Hematopoietic multipotent progenitor cell (in vitro differentiated cells): ENCODE measurements at places on chromosomes 4 and X.

- DNase-seq: no peak
Observed at GRCh38 chr4:172109466-172109865, 296.3 kb downstream of the GALNTL6 start.

DNA sequence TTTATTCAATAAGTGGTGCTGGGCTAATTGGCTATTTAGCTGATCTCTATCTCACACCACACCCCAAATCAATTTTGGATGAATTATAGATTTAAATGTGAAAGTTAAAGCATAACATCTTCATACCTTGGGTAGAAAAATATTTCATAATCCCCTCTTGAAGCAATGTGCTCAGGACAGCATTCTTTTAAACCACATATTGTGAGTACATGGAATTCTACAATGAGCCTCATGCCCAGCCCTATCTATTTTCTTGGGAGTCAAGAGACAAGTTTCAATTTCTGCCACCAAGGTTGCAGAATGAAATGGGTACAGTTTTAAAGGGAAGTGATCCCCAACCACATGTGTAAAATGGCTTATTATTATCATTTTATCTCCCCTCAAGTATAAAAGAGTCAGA, 30.6 kb upstream of the GPRIN3 start:
- no peak for DNase-seq

DNA sequence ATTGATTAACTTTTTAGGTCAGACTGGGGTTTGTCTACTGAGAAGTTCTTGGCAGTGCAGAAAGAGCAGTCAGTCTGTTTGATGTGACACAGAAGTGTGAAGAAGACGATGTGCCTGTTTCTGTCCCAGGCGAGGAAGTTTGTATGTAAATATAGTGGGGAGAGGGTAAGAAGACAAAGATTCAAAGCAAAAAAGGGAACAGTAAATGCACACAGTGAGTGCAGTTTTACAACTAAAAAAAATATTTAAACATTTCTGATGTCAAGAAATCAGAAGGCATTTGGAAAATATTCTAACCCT, 264.9 kb downstream of the RAPGEF2 start:
- DNase-seq: no peak

GRCh38 chr4:42123071-42123644, 29.3 kb downstream of the BEND4 start:
- DNase-seq: no peak

DNA sequence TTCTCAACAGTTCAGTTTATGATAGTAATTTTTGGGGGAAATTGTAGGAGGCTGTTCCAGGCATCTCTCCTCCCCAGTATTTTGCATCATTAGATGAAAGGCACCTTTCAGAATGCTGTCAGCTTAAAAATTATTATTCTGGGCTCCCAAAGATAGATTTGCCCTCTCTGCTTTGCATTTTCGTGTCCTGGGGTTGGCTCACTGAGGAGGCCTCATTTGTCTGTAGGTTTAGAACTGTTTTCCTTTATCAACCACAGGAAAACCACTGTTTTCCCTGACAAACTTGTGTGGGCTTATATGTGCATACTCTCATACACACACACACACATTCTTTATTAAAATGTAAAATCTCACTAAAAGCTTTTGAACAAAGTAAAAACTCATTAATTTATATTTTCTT, 197.2 kb upstream of the VCX3A start:
- DNase-seq: peak; percentile 1

DNA sequence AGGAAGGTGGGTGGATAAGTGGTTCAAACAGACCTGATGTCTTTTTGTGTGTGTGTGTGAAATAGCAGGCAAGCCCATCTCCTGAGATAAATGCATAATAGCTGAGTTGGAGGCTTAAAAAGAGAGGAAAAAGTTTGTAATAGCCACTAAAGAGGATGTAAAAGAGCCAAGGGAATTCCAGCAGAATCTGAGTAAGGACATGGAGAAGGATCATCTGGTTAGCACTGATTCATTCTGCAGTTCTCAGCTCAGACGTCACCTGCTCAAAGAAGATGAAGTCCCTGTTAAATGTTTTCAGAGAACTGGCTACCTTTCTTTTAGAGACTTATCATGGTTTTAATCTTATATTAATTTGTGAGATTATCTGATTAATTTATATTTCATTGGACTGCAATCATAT, 21.0 kb upstream of the IL13RA2 start:
- DNase-seq: no peak

DNA sequence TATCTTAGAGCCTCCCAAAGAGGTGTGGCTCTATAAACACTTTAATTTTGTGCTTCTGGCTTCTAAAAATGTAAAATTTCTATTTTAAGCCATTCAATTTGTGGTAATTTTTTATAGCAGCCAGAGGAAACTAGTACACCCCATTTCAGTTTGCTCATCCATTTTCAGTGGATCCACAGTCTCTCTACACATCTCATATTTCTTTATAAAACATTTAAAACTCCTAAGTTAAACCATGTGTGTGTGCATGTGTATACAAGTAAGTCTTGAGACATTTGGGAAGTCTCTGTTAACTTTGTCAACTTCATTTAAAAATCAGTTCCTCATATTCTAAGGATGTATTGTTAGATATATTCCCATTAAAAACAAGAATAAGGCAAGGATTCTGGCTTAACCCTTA, 273.2 kb downstream of the IL15 start:
- DNase-seq: no peak

DNA sequence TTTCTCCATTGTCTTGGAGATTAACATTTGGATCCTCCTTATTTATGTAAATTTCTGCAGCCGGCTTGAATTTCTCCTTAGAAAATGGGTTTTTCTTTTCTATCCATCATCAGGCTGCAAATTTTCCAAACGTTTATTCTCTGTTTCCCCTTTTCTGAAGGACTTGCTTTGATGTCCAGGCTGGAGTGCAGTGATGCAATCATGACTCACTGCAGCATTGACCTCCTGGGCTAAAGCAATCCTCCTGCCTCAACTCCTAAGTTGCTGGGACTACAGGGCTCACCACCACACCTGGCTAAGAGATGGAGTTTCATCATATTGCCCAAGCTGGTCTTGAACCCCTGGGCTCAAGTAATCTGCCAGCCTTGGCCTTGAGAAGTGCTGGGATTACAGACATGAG, 144.0 kb upstream of the ZXDB start:
- DNase-seq: no peak

GRCh38 chr4:127685292-127685691, 44.9 kb upstream of the SLC25A31 start:
- DNase-seq: no peak

- no peak for DNase-seq
Observed at GRCh38 chr4:80831383-80832361, 198.8 kb upstream of the BMP3 start.

GRCh38 chrX:23372220-23372902, 37.7 kb downstream of the PTCHD1 start:
- DNase-seq: no peak

GRCh38 chr4:76993787-76994641, 44.5 kb downstream of the SEPTIN11 start:
- DNase-seq: peak; percentile 47

GRCh38 chrX:13825178-13825762, 8.4 kb upstream of the GPM6B start:
- no peak for DNase-seq

- DNase-seq: no peak
Observed at GRCh38 chrX:71617742-71618141, 569 bp downstream of the CXCR3 start.

DNA sequence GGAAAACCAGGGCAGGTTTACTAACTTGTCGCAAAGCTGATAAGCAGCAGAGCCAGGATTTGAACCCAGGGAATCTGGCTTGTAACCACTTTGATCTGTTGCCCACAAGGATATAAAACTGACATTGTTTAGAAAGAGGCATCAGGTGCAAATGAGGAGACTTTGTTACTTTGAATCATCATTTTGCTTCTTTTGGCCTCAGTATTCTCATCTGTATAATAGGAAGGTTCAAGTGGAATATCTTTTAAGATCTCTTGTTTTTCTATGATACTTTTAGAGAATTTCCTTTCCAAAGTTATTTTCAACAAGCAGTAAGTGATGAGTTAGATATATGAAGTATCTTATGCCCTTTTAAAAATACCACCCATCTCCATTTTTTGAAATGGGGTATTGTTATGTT, 57.8 kb upstream of the NAP1L5 start:
- DNase-seq: no peak

DNA sequence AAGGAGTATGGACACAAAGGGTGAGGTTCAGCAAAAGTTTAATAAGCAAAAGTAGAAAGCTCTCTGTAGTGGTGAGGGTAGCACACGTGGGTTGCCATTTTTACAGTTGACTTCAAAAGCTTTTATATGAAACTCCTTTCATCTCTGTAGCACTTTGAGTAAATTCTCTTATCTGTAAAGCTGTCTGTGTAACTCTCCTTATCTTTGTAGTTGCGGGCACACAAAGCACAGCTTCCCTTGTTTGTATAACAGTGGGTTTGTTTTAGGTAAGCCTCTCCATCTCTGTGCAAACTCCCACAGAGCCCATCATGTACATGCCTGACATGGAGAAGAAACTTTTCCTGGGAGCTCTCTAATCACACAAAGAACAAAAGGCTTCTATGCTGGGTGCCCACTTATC, 325.9 kb upstream of the PABPC5 start:
- no peak for DNase-seq

- no peak for DNase-seq
Observed at GRCh38 chr4:6591313-6591712, 16.3 kb downstream of the MAN2B2 start.

DNA sequence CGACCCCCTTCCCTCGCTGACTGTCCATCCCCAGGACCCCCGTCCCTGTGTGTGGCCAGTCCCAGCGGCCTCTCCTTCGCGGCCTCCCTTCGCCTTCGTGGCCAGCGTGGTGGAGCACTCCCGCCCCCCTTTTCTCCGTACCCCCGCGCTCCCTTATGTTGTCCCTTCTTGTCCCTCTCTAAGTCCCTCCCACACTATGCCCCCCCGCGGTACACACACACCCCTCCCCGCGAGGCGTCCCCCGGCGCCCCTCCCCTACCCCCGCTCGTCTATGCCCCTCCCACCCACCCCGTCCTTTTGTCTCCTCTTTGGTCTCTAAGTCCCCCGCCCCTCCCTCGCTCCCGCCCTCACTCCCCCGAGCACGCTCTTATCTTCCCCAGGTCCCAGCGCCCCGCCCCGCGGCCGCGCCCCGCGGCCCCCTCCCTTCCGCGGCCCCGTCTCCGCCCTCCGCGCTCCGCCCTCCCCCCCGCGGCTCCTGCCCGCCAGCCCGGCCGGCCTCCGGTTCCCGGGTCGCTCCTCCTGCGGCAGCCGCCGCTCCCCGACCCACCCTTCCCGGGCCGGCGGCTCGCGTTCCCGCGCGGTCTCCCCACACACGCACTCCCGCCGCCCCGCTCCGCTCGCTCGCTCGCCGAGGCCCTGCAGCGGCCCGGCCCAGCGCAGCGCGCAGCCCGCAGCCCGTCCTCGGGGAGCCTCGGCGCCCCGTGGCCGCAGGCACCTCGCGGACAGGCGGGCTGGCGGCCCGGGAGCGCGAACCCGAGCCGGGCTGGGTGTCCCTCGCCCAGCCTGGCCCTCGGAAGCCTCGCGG, 26.3 kb downstream of the UTP14A start:
- peak; percentile 90 for DNase-seq

DNA sequence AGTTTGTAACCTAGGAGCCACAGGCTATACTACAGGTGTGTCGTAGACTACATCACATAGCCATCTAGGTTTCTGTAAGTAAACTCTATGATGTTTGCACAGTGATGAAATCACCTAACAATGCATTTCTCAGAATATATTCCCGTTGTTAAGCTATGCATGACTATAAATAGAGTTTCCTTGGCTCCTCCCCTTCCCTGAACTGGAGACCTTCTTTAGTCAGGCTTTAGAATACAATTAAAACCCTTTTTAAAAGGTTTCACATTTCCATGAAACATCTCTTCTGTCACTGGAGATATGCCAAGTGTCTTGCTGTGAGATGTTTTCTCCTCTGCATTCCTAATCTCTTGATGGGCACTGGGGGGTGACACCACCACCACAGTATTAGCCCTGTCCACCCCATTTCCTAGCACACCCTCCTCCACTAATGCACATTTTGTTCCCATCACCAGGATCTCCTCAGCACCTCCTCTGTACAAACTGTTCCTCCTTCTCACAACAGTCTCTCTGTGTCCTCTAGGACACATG, 334.6 kb upstream of the CPEB2 start:
- DNase-seq: no peak

- no peak for DNase-seq
Observed at GRCh38 chr4:171629737-171630136, 183.5 kb upstream of the GALNTL6 start.

- DNase-seq: no peak
Observed at GRCh38 chrX:149322316-149322715, 182.8 kb downstream of the IDS start.

GRCh38 chr4:6956434-6957147, 47.0 kb downstream of the TBC1D14 start:
- DNase-seq: no peak

DNA sequence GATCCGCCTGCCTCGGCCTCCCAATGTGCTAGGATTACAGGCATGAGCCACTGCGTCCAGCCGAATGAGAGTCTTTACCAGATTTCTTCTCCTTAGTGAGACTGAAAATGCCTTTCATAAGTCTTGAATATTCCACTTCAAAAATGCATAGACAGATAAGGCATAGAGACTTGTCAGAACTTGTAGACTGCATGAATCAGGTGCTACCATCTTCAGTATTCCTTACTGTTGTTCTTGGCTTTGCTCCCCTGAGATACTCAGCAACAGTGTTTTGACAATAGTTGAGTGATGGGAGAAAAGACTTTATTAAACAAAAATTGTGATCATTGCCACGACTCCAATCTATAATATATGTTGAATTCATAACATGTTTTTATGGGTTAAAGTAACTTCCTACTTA, 11.0 kb downstream of the TKTL2 start:
- DNase-seq: no peak

GRCh38 chr4:163331629-163332376, 593 bp downstream of the NPY1R start:
- DNase-seq: no peak

GRCh38 chr4:109179061-109179460, 123.4 kb downstream of the COL25A1 start:
- DNase-seq: no peak

- no peak for DNase-seq
Observed at GRCh38 chr4:138405466-138405891, 163.3 kb upstream of the SLC7A11 start.

DNA sequence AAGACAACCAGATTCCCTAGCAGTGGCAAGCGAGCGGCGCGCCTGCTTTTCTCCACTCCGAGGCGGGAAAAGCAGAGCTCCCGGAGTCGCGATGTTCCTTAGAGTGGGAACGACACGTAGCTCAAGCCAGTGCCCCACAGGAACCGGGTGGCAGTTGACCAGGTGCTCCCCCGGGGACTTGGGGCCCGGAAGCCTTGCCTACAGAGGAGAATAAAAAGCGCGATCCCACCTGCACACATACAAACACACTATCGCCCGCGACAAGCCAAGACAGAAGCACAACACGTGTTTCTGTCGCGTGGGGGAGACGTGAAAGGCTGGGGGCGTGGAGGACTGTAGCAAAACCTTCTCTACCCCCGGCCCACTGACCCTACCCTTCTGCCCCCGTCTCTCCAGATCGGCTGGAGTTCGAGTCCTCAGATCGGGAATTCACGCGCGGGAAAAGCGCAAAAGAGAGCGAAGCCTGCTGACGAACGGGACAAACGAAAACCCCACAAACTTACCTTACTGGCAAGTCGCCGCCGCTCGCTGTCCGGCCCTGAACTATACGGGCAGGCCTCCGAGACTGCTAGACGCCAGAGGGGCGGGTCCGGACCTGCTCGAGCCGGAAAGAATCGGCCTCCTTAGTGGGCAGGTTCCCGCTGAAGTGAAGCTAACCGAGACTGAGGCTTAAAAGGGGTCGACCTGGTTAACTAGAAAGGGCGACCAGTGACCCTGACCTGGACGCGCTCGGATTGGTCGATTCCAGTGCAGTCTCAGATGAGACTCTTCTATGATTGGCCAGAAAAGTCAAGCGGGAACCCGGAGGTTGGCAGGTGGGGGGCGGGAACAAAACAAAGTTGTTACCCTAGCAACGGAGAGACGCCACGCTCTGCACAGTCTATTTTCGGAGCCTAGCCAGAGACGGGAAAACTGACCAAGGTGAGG, at the start of the genes DNAAF6 and NUP62CL:
DNAAF6 (plus strand) TSS at position 842 of the 927 bp plus-strand sequence. CDS start 6,265 bp downstream, outside the sequence.
NUP62CL (minus strand) TSS at position 664 of the 927 bp plus-strand sequence. CDS start 31,287 bp downstream, outside the sequence.
- peak; percentile 18 for DNase-seq
